ENCODE measurements at places on chromosomes 11 and 22.

- no peak for DNase-seq
Measured at GRCh38 chr22:30253205-30253852, 6.8 kb upstream of the LIF start.

DNA sequence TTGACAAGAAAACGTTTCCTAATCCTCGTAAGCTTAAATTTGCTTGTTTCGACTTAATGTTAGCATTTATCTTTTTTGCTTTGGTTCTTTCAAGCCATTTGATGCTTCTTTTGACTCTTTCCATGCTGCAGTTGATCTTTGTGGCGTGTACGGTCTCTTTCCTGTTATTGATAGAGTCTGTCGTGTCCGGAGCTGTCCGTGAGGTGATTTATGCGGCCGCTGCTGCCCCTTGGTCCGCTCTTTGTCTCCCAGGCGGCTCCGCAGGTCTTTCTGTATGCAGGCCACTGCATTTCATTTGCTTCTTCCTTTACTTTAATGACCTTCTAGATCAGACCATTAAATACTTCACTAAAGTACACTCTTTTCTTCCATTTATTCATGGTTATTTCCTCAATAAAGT, 50.3 kb downstream of the TBC1D22A start:
- no peak for DNase-seq

DNA sequence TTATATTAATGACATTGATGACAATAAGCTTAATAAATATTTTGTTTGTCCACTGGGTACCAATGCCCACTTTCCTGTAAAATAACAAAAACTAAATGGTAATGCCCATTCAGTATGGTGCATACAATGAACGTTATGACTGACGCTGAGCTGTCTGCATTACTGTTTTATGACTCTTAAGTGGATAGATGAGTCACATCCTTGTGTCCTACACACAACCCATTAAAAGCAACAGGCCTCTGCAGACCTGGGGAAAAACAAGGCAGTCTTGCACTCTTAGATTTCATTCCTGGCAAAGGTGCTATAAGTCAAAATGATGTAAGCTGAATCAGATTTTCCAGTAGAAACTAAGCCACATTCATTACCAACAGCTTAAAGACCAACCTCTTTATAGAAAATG, 176.3 kb upstream of the TMEM45B start:
- DNase-seq = no peak

DNA sequence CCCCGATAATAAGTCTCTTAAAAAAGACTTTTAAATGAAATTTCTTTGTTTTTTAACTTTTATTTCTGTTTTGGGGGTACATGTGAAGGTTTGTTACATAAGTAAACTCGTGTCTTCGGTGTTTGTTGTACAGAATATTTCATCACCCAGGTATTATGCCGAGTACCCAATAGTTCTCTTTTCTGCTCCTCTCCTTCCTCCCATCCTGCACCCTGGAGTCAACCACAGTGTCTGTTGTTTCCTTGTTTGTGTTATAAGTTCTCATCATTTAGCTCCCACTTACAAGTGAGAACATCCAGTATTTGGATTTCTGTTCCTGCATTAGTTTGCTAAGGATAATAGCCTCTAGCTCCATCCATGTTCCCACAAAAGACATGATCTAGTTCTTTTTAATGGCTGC, 1.6 kb upstream of the GSTP1 start:
- DNase-seq = no peak

DNA sequence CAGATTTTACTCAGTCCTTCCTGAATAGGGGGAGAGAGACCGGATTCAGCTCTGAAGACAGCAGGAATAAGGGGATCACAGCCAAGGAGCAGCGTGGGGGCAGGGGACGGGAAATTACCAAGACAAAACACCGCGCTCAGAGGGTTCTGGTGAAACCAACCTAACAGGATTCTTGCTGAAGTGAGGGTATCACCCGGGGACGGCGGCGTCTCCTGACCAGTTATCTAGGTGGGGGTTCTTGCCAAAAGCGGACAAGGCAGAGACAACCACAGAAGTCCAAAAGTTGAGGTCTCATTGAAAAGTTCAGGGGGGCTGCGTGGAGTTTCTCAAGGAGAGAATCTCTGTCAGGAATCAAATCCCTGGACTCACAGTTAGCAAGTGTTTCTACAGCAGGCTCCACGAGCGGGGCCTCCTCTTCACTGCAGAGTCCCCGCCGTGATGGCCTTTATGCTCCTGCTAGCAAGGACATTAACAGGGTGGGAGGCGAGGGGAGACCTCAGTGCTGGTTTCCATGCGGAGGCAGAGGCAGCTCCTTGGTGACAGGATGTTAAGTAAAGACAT, 291.0 kb downstream of the BRD1 start:
- DNase-seq = no peak

DNA sequence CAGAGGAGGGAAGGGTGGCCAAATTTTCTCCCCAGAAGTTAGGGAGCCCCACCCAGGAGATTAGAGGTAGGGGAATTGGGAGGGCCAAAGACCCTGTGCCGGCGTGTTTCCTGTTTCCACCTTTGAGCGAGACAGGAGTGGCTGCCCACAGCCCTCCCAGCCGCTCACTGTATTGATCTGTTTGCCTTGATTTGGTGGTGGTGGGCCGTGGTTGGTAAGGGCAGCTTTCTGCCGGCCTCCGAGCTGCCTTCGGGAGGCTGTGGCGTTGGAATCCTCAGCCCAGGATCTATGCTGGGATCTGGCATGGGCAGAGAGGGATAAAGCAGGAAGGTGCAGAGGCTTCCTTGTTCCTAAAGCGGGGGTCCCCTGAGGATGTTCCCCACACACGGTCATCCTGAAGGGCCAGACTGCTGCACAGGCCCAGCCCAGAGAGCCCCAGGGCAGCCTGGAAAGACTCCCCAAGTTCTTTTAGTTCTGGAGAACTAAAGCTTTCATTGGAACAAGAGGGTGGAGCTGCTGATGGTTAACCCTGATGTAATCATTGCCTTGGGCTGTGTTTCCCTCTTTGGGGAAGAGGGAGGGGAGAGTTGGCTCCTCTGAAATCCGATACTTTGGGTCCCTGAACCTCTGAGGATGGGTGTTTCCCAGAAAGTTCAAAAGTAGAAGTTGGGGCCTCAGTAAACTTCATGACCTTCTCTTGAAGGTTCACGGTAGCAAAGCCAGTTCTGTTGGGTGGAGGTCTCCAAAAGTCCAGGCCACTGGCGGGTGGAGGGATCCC, 7.2 kb downstream of the FAM83F start:
- DNase-seq = no peak

- DNase-seq = no peak
Measured at GRCh38 chr11:76738618-76739240, 44.4 kb upstream of the TSKU start.

DNA sequence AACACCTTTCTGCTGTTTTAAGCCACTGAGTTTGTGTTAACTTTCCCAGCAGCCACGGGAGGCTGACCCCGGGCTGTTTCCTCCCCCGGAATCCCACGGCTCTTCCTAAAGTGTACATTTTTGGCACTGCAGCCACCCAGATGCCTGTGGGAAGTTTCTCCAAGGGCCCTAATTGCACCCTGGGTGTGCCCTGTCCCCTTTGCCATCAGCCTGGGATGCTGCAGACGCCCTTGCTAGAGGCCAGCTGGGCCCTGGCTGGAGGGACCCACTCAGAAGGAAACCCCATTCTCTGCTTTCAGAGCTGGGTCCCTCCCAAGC, 883.3 kb downstream of the BRD1 start:
- DNase-seq = no peak

DNA sequence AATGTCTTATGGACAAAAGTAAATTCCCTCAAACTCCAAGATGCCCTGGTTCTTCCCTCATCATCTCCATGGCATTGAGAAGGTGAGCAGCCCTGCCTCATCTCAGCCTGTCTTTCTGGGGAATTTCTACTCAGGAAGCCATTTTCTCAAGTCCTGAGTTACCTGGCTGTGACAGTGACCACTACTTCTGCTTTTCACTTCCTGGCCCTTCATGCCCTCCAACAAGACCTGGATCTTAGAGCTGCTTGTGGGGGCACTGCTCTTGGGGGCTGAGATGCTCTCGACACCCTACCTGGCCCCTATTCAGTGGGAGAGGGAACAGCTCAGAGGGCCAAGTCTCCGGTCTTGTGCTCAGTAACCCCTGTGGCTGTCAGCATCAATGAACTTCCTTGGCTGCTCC, 5.5 kb upstream of the IGSF22 start:
- DNase-seq = no peak

DNA sequence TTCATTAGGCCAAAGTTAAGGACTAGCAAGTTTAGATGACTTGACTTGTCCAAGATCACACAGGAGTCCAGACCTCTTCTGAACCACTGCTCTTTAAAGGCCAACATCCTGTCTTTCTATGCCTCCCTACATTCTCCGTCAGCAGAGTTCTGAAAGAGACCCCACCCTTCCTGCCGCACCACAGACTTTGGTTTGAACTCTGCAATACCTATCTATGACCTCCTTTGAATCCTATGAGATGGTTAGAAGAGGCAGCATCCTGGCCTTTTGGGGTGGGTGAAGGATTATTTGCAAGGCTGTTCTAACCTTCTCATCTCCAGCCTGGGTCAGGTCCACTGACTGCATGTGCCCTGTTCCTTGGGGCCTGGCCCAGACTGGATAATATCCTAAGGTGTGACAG, 4.3 kb upstream of the RRM1 start:
- no peak for DNase-seq

- DNase-seq = no peak
Measured at GRCh38 chr11:10394229-10395101, 60.6 kb upstream of the AMPD3 start.

DNA sequence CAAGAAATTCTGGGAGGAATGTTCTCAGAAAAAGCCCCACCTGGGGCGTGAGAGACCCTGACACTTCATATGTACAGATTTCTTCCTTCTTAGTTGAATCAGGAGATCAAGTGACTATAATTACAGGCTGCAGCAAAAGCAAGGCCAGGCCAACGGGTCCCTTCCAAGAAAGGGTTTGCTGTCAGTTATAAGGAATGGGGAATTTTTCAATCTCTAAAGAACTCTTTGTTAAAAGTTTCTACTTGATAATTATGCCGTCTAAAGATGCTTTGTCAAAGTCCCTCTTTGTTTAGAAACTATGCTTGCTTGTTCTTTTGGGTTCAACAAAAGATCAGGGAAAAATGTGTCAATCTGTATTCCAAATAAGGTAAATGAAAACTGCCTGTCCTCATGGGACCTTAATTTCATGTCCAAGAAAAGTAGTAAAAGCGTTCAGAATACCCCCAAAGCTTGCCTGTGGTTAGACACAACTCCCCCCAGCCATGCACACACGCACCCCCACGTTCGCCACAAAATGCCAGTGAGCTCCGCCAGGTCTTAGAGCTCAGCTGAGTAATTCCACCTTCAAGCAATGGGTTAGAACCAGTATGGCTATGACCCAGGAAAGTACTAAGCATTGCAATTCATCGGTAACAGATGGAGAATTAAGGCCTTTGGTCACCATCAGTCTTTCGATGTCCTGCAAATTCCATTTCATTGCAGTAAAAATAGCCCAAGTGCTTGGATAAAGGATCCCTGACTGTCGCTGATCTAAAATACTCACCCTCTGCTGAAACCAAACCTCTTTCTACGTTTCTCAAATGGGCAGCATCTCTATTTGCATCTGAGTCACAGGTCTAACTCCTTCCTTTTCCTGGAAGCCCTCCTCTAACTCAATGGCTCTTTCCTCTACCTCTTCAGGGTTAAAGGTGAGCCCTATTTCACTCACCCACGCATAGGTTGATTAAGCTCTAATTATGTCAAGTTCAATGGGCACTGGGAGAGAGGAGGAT, 419.2 kb upstream of the SYN3 start:
- DNase-seq = no peak

GRCh38 chr11:23668324-23668723, 808.0 kb upstream of the CCDC179 start:
- no peak for DNase-seq

- DNase-seq = no peak
Measured at GRCh38 chr11:20489948-20490347, 102.4 kb downstream of the PRMT3 start.

DNA sequence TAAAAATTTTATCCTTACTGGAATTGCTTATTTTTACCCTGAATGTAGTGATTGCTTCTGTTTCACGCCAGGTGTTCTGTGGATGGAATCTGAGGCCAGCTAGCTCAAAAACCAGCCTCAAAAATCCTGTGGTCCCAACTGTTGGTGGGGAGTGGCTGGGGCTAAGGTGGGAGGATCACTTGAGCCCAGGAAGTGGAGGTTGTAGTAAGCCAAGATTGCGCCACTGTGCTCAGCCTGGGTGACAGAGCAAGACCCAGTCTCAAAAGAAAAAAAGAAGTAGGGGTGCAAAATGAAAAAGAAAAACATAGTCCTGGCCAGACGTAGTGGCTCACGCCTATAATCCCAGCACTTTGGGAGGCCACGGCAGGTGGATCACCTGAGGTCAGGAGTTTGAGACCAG, 27.0 kb upstream of the SLC5A1 start:
- DNase-seq = no peak

- DNase-seq = no peak
Measured at GRCh38 chr11:12592283-12592682, 81.9 kb upstream of the TEAD1 start.

DNA sequence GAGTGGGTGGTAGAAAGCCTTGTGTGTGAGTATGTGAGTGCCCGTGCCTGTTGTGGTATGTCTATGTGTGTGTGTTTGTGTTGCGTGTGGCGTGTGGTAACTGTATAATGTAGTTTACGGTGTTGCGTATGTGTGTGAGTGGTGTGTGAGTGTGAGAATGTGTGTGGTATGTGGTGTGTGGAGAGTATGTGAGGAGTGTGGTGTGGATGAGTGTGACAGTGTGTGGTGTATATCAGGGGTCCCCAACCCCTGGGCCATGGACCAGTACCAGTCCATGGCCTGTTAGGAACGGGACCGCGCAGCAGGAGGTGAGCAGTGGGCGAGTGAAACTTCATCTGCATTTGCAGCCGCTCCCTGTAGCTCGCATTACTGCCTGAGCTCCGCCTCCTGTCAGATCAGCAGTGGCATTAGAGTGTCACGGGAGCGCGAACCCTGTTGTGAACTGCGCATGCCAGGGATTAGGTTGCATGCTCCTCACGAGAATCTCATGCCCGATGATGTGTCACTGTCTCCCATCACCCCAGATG, 5.7 kb downstream of the UPK3A start:
- peak; percentile 2 for DNase-seq

- no peak for DNase-seq
Measured at GRCh38 chr22:33440756-33441155, 382.6 kb upstream of the SYN3 start.

GRCh38 chr11:32947978-32948377, 55.4 kb downstream of the QSER1 start:
- no peak for DNase-seq

DNA sequence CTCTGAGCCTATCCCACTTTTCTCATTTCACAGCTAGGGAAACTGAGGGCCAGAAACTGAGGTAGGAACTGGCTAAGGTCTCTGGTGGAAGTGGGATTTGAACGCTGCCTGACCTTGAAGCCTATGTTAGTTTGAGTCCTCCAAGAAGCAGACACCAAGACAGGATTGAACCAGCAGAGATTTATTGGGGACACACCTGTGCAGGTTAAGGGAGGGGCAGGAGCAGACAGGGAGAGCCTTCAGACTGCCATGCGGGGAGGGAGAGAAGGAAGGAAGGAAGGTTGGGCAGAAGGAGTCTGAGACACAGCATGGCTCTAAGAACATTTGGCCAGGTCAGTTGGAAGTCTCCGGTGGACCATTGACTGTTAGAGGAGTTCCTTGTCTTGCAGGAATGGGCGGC, 59.5 kb downstream of the SGSM1 start:
- DNase-seq = no peak

Data from NCI-H748 treated with DMSO at 0.1 percent for 48 hours (cell line).